NCI-H1694 treated with DMSO at 0.1 percent for 48 hours (cell line): ENCODE measurements at places on chromosomes 3 and 15.

- DNase-seq = no peak
These were observed 204.6 kb upstream of the STRIT1 start for GRCh38 chr3:155497930-155498647.

- DNase-seq = peak; percentile 61
These were observed at the start of gene EEFSEC for GRCh38 chr3:128153156-128154041. TSS of gene EEFSEC (plus strand) at chr3:128153481. CDS start at chr3:128153508, 27 bp downstream.

DNA sequence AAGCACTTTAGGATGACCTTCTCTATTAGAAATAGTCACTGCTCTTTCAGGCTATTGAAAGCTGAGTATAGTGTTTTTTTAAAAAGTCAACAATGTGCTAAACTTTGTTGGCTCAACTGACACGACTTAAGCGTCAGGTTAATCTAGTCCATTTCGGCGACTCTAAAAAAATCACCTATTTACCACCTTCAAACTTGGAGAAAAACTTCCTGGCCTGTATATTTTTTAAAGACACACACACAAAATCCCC lies 517.8 kb downstream of the FOXP1 start:
- DNase-seq = no peak

DNA sequence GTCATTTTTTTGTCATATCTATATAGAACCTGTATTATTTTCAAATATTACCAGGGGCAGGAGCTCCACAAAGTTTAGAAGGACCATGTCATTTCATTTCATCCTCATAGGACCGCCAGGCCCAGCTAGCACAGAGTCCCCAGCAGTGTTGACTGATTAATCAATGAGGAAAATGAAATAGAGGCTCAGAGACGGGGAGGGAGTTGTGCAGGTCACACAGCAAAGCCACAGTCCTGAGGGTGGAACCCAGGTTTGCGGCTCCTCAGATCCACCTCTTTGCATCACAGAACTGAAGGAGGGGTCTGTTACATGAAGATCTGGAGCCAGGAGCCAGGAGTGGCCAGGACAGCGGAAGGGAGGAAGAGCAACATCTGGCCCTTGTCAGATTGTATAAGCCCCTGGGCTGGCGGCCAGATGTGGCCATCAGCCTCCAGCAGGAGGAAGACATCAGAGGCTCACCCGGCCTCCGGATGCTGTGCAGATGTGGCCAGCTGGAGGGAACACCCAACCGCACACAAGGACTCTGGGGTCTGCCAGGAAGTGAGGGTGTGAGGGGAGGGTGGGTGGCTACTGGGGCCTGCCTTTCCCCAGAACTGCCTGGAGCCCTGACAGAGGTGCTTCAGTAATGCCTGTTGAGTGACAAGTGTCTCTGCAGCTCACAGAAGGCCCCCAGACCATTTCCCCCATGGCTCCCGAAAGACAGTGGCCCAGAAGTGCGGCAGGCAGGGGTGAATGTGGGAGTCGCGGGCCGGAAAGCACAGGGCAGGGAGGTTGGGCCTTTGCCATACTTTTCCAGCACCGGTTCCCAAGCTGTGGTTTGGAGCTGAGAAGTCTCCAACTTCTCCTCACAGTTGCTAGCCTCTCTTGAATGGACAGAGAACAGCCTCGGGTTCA lies 21.3 kb downstream of the EFCC1 start:
- no peak for DNase-seq

- DNase-seq = no peak
These were observed 60.8 kb downstream of the KAT2B start for GRCh38 chr3:20101041-20101440.

DNA sequence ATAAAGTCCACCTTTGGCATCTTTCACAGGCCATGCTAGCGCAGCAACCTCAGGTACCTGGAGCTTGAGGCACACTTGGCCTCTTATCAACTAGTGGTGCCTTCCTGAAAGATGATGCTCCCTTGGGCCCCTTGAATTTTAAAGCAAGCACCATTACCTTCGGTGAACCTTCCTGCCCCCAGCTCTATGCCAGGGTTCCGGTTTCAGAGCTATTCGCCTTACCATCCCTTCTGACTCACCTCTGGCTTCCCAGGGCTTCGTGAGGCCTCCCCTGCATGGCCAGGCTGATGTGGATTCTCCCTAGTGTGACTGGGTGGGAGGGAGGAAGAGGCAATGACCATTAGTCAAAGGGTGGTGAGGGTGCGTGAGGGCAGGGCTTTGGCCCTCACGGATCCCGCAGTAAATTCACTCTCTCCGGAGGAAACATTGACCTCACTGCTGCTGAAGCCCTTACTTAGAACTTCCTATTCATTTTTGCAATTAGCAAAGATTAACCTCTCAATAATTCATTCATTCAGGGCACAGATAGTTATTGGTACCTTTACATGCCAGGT lies 16.3 kb downstream of the BHLHE40 start:
- no peak for DNase-seq

- DNase-seq = no peak
These were observed 1055.5 kb downstream of the ROBO1 start for GRCh38 chr3:78712270-78712669.

DNA sequence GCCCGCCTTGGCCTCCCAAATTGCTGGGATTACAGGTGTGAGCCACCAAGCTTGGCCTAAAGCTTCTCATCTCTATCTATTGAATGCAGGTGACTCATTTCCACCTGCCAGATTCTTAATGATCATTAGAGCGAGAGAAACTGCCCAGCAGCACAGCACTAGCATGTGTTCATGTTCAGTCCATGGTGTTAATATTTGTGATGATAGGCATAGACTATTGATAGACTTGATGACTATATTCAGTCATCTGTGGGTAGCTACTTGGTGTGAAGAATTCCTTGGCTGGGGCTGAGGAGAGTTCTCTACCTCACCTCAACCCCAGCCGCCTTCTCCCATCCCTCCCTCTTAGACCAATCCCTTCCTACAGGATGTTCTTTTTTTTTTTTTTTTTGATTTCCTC lies 60.0 kb downstream of the ST6GAL1 start:
- DNase-seq = no peak

GRCh38 chr15:100168787-100169186 lies 173.0 kb downstream of the ADAMTS17 start:
- DNase-seq = no peak

GRCh38 chr15:63900306-63900705 lies 66.6 kb upstream of the HERC1 start:
- DNase-seq = no peak

GRCh38 chr3:83193526-83193925 lies 1432.1 kb upstream of the GBE1 start:
- no peak for DNase-seq

GRCh38 chr3:8490079-8490552 lies 11.5 kb upstream of the LMCD1 start:
- DNase-seq = no peak

DNA sequence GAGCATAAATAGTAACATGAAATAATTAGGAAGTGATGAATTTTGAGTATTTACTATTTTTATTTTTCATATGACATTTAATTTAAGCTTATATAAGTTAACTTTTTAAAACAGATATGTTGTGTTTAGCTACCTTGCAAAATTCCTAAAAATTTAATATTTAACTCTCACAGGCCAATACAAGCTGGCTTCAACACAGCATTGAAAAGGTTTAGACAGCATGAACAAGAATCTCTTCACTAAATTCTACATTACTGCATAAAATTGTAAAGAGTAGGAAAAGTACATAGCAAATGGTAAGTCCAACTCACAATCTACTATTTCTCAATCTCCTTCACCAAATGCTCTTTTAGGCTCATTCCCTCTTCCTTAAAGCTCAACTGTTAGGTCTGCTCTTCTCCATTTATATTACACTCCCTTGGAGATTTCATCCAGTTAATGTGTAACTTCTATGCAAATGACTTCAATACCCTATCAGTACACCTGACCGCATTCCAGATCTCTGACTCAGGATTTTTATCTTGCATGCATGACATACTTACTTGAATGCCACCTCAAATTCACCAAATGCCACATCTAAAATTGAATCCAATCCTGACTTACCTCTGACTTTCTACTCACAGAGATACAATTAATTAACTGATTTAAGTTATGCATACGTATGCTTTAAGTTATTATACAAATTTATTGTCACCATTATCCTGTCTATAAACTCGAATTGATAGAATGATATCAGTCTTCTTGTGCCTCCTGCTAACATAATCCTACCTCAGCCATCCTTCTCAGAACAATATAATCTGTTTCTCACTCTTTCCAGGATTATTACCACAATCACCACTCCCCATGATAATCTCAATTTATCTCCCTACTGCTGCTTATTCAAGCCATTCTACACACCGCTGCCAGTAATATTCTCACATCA lies 127.0 kb downstream of the STAG1 start:
- no peak for DNase-seq

GRCh38 chr3:109548192-109548938 lies 211.0 kb upstream of the DPPA4 start:
- DNase-seq = no peak

DNA sequence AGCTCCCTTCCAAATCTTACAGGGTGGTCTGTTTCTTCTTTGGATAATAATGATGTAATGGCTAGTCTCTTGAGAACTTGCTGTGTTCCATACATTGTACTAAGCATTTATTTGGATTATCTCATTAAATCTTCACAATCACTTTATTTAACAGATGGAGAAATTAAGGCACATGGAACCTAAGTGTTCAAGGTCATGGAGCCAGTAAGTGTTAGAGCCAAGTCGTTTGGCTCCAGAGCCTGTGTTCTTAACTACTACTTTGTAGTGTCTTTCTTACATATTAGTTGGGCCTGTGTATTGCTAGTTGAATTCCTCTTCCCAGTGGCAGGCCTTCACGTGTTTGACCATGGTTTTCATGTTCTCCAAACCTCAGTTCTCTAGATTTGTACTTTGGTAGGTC lies 177.8 kb downstream of the ATG7 start:
- no peak for DNase-seq

- no peak for DNase-seq
These were observed 65.1 kb downstream of the LDHAL6B start for GRCh38 chr15:59271595-59272201.

DNA sequence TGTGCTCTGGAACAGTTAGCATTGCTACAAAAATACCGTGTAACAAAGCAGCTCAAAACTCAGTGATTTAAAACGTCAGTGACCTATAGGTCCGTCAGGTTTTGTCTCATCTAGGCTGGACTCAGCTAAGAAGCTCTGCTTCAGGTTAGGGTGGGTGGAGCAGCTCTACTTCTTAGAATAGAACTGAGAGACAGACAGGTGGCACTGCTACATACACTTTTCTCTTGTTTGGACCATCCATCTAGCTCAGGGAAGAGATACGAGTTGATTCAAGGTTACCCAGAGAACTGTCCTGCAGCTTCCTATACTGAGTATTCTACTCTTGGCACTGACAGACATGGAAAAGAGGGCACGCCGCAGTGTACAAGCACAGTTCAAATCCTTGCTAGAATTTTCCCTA lies 456.1 kb downstream of the IGSF11 start:
- DNase-seq = no peak

GRCh38 chr15:80202641-80203360 lies 49.2 kb downstream of the CTXND1 start:
- DNase-seq = peak; percentile 14

GRCh38 chr3:183878071-183878470 lies 6.6 kb downstream of the PARL start:
- DNase-seq = peak; percentile 4

- no peak for DNase-seq
These were observed 33.3 kb downstream of the AMOTL2 start for GRCh38 chr3:134340982-134341365.

DNA sequence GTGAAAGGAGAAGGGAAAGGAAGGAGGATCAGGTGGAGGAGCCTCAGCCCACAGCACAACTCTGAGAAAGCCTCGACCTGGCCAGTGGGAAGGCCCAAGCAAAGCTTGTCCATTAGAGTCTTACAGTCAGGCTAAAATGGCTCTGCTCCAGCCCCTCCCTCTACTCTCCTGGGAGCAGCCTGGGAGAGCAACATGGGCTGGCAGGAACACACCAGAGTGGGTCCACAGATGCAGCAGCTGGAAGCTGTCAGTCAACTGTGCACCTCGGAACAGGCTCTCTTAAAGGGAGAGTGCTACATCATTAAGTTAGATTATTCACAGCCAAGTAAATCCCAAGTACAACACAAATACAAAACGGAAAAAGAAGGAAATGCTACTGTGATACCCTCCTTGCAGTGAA lies 98.0 kb upstream of the LIMD1 start:
- DNase-seq = peak; percentile 19

- DNase-seq = no peak
These were observed 822 bp upstream of the FBN1 start for GRCh38 chr15:48646331-48646730.

- no peak for DNase-seq
These were observed 28.9 kb downstream of the INSYN1 start for GRCh38 chr15:73724212-73724611.

DNA sequence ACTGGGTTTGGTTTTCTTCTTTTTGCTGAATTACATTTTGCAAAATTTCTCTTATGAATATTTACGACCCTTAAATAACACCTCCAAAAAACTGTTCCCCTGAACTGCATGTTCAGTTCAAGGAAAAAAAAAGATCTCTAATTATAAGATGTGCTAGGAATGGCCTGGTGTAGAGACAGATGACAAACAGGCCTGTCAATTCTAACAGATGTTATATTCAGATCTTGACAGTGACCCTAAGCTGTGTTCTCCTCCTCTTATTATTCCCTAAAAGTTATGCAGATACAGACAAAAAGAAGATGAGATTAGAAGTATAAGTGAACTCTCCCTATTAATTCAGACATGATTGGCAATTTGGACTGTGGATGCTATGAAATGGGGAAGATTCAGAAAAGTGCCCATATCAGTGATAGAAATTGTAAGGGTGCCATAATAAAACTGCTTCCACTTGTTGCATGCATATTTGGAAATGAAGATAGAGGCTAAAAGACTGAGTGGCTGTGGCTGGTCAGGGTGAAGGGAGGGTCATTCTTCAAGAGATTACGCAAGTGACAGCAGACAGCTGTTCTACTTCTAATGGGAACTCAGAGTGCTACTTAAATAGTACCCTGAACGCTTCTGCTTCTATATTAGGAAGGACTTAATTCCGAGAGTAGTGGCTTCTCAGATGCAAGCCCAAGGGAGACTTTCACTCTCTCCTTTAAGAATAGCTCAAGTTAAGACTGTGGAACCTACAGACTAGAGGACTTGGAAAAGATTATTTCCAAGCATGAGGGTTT lies 75.5 kb downstream of the ADAMTS9 start:
- no peak for DNase-seq

DNA sequence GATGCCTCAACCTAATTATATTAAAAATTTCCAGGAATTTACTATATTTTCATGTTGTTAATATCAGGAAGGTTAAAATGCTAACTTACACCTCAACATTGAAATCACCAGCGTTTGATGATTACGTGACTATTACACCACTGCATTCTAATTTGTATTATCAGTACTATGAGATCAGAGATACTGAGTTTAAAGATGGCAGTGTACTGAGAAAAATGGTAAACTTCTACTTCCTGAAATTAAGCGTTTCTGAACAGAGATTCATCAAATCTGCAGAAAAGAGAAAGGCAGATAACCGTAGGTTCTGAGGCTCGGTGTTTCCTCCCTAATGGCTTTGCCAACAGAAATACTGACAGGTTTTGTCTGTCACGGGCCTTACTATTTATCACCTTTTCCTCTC lies 69.9 kb downstream of the CRTC3 start:
- no peak for DNase-seq
